ENCODE measurements at places on chromosomes 7 and 10.
A peak's percentile ranks its signal among the peaks of the same experiment; 100 is the strongest.

DNA sequence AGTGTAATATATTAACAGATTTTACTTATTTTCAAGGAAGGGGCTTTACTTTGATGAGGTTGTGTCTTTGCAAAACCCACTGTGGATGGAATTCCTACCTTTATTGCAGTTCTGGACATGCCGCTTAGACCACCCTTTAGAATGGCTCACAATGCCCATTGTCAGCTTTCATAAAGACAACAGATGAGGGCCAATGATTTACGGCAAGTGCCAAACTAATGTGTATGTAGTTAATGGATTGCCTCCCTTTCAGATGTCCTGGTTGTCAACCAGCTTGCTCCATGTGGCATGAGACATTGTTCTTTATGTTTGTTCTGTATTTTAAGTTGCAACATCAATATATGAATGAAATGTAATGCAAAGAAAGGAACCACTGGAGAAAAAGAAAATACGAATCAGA is 35.0 kb upstream of the ELMO1 start:
- no peak for DNase-seq

DNA sequence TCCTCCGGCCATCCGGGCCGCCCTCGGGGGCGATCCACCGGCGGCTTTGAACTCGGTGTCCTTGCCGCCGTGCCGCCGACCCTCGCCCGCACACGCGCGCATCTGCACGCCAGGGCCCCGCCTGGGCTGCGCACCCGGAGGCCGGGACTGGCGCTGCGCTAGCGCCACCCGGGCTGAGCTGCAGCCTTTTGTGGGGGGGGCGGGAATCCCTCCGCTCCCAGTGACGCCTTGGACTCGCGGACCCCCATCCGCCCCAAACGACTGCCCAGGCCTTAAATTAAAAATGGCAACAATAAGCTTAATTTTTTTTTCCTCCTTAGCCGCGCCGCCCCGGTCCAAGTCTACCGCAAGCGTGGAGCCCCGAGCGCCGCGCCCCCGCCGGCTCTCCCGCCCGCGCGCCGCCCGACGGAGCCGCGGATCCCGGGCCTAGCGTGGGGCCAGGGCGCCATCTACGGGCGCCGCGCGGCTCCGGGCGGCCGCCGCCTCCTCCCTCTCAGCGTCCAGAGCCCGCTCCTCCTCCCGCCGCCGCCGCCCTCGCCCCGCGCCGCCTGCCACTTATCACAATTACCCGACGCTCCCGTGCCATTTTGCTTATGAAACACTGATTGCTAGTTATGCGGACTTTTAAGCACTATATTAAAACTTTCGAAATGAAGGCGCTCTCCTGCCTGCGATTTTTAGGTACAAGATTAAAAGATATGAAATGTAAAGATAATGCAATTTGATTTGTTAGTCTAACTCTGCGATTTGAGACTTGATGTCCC is 7.5 kb upstream of the EBF3 start:
- peak; percentile 74 for DNase-seq

DNA sequence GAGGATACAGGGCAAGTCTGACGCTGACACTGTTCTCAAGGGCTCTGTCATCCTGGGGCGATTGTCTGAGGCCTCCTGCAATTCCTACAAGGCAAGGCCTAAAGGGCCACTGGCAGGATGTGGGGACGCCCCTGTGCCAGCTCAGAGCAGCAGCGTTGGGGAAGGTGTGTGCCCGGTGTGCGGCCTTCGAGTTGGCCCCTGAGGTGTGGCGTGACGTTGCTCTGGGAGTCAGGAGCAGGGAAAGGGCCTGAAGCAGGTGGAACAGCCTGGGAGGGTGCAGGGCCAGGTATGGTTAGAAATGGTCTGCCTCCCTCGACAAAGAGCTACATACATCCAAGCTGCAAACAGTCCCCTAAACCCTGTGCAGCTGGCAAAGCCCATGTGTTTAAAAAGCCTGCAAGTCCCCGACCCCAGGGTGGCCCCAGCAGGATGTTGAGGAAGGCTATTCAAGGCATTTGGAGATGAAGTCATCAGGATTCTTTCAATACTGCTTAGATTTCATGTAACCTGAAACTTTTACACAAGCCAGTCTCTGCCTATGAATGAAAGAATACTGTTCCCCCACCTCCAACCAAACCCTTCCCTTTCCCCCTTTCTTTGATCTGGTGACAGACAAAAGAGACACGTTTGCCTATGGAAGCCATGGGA is 142.5 kb upstream of the TNS3 start:
- no peak for DNase-seq

- DNase-seq, result no peak
Observed at GRCh38 chr10:77245953-77246352, 391.7 kb downstream of the KCNMA1 start.

GRCh38 chr10:70405037-70405824 is 1.3 kb downstream of the EIF4EBP2 start:
- DNase-seq, result peak; percentile 82

- peak; percentile 28 for DNase-seq
Observed at GRCh38 chr7:94634502-94634901, 21.4 kb downstream of the SGCE start.

- DNase-seq, result no peak
Observed at GRCh38 chr7:157204134-157204533, 65.4 kb downstream of the UBE3C start.

- peak; percentile 66 for DNase-seq
Observed at GRCh38 chr7:42351316-42351935, 114.4 kb upstream of the GLI3 start.

- DNase-seq, result no peak
Observed at GRCh38 chr10:129877773-129878371, 86.2 kb downstream of the EBF3 start.

DNA sequence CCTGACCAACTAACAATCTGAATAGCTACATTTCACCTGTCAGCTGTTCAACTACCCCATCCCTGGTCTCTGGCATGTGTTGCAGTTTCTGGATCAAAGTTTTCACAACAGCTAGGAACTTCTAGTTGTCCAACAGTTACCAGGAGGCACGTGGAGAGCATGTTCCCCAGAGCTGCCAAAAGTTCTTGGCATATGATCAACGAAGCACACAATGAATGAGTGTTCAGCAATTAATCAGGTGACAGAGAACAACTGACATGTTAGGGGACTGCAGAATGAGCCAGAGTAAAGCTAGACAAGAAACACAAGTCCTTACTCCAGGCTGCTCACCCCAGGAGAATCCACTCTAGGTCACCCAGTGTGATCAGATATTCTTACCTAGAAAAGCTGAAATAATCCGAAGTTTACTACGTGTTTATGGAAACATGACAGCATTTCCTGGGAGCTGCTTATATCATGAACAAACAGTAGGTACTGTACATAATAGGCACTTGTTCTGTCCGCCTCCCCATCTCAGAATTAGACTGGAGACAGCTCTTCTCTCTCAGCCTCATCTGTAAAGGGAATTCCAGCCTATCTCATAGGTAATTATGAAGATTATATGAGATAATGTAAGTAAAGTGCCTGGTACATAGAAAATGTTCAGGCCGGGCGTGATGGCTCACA is 50.6 kb downstream of the ZNF438 start:
- DNase-seq, result peak; percentile 57

DNA sequence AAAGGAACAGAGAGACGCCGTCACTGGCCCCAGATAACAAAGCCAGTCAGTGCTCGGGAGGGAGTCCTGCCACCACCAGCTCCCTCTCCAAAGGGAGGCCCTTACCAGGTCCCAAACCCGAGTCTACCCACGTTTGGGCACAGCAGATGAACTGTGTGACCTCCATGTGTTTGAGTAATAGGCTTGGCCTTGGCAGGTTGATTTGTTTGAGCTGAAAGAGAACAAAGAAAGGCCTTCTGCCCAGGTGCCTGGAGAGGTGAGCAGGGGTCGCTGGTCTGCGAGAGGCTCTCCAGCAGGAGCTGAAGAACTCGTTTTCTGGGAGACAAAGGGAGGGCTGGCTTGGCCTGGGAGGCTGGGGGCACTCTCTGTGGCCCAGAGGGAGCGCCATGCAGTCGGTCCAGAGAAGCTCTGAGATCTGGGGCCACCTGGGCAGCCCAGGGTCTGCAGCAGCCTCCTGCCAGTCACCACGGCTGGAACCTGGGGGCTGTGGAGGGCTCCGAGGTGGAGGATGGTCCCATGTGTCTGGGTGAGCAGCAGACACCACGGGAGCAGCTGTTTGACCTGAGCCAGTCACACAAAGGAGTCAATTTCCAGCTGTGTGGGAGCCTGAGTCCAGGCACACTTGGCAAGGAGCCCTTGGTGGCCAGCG is 99.7 kb downstream of the PAXIP1 start:
- no peak for DNase-seq

DNA sequence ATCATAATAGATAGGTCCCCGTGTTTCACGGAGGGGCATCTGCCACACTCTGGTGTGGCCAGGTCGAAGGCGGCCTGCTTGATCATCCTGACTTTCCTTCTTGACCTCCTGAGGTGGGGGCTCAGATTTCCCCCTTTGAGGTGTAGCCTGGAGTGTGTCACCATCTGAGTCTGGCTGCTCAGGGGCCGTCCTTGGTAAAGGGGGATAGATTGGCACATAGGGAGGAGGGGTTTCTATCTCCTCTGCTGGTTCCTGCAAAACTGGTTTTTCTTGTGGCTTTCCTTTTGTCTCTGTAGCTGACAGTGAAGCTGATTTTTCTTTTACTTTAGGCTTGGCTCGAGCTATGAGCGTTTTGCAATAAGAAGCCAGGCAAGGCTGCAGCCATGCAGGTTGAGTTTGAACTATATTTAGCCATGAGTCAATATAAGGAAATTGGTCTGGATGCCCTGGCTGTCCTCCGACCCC is 7.1 kb upstream of the ZNF117 start:
- DNase-seq, result no peak

DNA sequence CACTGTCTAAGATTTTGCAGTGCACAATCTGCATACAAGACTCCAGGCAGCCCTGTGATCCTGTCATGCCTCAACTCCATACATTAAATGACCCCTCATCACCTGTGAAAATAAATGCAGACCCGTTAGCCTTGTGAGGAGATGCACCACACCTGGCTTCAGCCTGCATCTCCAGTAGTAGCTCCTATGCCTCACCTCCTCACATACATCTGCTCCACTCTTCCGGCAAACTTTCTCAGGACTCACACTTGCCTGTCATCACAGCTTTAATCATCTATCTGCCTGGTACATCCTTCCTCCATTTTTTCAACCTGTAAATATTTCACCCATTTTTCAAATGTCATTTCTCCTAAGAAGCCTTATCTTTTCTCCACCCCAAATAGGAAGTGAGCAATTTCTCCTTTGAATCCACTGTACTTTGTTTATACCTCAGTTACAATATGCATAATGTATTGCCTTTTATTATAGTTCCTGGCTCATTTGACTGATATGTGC is 39.3 kb upstream of the ABCB5 start:
- no peak for DNase-seq

GRCh38 chr7:98203261-98203963 is 7.8 kb upstream of the BHLHA15 start:
- no peak for DNase-seq

DNA sequence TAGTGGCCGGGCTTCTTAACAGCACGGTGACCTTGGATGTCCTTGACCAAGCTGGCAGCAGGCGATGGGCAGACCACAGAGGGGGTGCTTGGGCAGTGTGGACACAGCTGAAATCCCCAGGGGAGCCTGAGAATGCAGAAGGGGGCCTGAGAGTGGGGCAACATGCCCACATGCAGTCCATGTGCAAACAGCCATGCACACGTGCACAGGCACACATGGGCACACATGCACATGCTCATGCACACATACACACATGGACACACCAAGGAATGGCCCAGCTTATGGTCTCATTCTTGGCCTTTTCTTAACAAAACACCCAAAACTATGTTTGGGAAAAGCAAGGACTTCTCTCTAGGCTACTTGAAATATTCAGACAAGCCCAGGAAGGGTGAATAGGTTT is 483.9 kb upstream of the MKI67 start:
- no peak for DNase-seq

DNA sequence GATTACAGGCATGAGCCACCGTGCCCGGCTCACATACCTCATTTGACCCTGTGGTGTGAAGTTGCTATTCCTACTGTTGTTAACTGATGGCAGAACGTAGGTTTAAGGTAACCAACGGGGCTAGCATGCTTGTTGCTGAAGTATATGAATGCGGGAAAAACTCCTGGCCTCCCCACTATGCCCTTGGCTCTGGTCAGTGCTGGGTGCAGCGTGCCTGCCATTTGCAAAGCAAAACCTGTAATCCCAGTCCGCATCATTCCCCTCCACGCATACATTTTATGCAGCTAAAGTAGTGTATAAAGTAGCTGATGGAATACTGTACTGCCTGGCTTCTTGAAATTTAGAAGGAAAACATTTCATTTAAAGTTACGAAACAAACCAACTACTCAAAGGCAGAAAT is 273.3 kb downstream of the SDK1 start:
- DNase-seq, result no peak

DNA sequence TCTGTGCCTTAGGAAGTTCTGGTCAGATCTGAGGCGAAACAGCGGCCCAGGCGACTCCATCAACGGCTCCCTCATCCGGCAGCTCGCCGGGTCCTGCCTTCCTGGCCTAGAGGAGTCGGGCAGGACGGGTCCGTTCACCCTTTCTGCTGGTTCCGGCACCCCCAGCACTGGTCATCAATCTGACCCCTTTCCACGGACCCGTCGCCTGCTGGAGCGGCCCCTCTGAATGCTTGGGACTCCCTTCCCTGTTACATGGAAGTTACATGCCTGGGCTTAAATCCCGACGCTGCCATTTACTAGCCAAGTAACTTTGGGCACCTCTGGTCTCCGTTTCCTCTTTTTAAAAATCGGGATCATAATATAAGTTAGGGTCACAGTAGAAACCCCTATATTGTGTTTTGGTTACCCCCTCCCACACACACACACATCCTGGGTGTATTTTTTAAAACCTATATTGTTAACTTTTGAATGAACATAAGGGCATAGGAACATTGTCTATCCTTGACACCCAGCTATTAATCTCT is 607 bp upstream of the GGCT start:
- no peak for DNase-seq
